T-cell (primary cell): ENCODE measurements at places on chromosomes 1 and 21.

DNA sequence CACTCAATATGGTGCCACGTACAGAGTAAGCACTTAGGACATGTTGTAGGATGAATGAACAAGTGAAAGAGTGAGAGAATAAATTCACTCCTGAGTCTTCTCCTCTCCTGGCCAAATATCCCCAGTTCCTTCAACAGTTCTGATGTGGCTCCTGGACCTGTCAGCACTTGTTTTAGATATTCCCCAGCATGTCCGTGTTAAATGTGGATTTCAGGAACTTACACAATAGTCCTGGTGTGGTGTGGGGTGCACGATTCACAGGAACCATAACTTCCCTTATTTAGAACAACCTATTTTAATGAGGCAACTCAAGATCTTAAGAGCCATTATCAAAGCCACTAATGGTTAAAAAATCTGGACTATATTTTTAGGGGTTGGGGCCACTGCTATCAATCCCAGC lies 39.0 kb upstream of the MYSM1 start:
- no peaks in the 10 kb centered on the region for H3K36me3 ChIP-seq
- no peak overlapping the region for H3K27ac ChIP-seq
- no peaks in the 10 kb centered on the region for H3K27me3 ChIP-seq

DNA sequence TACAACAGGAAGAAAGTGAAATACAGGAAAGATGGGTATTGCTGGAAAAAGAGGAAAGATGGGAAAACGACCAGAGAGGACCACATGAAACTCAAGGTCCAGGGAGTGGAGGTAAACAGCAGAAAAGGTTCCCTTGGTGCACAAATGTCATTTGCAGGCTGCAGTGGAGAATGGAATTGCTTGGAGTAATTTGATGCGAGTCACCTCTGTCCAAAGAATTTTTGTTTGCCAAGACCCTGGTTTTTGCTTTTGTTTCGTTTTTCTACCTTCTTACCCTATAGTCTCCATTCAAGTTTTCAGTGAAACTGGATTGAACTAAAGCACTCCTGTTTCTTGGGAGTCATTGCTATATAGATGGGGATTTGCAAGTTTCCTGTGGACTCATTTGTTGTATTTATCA lies 464.3 kb downstream of the CAMTA1 start:
- no peak for DNase-seq
- no peaks in the 10 kb centered on the region for H3K27me3 ChIP-seq
- H3K36me3 ChIP-seq, result no peaks in the 10 kb centered on the region
- no peak overlapping the region for H3K27ac ChIP-seq
- H3K4me3 ChIP-seq, result no peak overlapping the region

GRCh38 chr21:33937931-33938339 lies 22.3 kb upstream of the ATP5PO start:
- H3K4me3 ChIP-seq, result no peak overlapping the region
- peaks cover 38% of the 10 kb centered on the region for H3K4me1 ChIP-seq

GRCh38 chr1:37479255-37480124 lies 5.1 kb downstream of the ZC3H12A start:
- peaks cover 16% of the 10 kb centered on the region for H3K36me3 ChIP-seq
- H3K4me1 ChIP-seq, result peaks cover 65% of the 10 kb centered on the region

GRCh38 chr1:227900571-227901051 lies 47.1 kb downstream of the WNT9A start:
- no peaks in the 10 kb centered on the region for H3K36me3 ChIP-seq
- H3K27ac ChIP-seq, result no peak overlapping the region
- DNase-seq, result no peak
- H3K4me3 ChIP-seq, result no peak overlapping the region
- H3K4me1 ChIP-seq, result no peaks in the 10 kb centered on the region

DNA sequence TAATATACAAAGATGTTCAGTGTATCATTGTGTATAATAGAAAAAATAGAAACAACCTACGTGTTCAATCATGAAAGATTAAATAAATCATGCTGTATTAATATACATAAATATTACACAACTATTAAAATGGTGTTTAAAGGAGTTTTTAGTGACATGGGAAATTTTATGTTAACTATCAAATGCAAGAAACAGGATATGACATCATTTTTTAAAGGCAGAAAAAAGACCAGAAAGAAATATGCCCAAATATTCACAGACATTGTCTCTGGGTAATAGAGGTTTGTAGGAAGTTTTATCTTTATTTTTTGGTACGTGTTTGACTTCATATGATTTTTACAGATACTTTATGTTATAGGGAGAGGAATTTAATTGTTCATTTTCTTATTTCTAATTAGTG lies 34.0 kb downstream of the NPHS2 start:
- no peaks in the 10 kb centered on the region for H3K36me3 ChIP-seq
- no peak for DNase-seq
- H3K4me3 ChIP-seq, result no peak overlapping the region
- H3K27ac ChIP-seq, result no peak overlapping the region

GRCh38 chr1:85277802-85278201 lies 1.4 kb upstream of the BCL10 start:
- H3K36me3 ChIP-seq, result peaks cover 2% of the 10 kb centered on the region
- H3K27ac ChIP-seq, result no peak overlapping the region
- peaks cover 10% of the 10 kb centered on the region for H3K4me1 ChIP-seq

DNA sequence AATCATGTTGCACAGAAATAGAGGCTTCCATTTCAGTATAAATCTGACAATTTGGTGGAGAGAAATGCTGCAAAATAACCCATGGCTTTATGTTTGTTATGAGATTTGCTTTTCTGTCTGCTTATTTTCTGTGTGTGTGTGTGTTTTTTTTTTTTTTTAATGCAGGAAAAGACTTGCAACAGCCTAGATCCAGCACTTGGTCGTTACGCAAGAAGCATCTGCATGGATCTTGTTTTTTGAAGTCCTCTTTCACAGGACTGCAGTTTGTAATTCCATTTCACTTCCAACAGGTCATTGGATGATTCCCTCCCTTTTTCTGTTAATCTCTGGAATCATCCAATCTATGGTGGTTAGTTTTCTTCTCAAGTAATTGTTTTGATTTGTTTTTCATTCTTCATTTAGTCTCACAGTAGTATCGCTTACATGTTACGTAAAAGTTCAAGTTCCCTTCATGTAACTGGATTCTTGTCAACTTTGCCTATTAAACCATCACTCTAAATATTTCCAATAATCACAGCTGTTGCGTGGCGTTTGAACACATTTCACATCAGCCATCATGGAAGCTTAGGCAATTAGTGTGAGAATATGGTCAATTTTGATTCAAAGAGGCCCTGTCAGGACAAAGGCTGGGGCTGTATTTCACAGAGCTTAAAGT lies 312.9 kb downstream of the NFIA start:
- no peak overlapping the region for H3K4me3 ChIP-seq
- no peak overlapping the region for H3K27ac ChIP-seq
- no peak for DNase-seq
- no peaks in the 10 kb centered on the region for H3K27me3 ChIP-seq
- no peaks in the 10 kb centered on the region for H3K36me3 ChIP-seq

DNA sequence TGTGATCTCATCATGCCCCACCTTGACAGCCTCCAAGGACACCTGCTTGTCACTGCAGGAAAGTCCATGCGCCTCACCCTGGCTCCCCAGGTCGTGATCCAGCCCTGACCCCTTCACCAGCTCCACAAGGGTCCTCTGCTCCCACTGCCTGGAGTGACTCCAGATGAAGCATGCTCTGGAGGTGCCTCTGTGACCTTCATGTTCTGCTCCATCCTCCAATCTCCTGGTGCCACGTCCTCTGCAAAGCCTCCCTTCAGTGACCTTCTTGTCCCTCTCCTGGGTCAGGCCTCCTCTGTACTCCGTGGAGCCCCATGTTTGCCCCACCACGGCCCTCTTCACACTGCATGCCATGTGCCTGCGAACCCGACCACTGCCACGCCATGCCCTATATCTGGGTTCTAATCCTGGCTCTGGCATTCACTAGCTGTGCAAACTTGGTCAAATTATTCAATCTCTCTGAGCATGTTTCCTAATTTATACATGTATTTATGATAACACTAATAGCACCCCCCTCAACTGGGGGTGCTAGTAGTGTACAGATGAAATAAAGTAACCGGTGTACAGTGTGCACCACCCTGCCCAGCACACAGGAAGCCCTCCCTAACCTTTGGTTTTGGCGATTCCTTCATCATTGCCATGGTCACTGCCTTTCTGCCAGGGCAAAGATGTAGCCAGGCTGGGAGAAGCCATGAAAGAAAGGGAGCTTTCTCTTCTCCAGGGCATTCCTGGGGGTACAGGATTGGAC lies 77.4 kb downstream of the STUM start:
- peaks cover 15% of the 10 kb centered on the region for H3K27me3 ChIP-seq
- no peak overlapping the region for H3K27ac ChIP-seq
- no peaks in the 10 kb centered on the region for H3K36me3 ChIP-seq
- H3K4me1 ChIP-seq, result peaks cover 8% of the 10 kb centered on the region

GRCh38 chr1:155078469-155079209 lies at the start of gene EFNA3:
EFNA3 (plus strand) TSS chr1:155078837; CDS start chr1:155078942, 105 bp downstream.
- H3K27me3 ChIP-seq, result peaks cover 2% of the 10 kb centered on the region
- H3K4me3 ChIP-seq, result peak within 1 kb of the TSS; percentile 33
- peak; percentile 55 for DNase-seq
- peaks cover 64% of the 10 kb centered on the region for H3K4me1 ChIP-seq
- no peaks in the 10 kb centered on the region for H3K36me3 ChIP-seq

DNA sequence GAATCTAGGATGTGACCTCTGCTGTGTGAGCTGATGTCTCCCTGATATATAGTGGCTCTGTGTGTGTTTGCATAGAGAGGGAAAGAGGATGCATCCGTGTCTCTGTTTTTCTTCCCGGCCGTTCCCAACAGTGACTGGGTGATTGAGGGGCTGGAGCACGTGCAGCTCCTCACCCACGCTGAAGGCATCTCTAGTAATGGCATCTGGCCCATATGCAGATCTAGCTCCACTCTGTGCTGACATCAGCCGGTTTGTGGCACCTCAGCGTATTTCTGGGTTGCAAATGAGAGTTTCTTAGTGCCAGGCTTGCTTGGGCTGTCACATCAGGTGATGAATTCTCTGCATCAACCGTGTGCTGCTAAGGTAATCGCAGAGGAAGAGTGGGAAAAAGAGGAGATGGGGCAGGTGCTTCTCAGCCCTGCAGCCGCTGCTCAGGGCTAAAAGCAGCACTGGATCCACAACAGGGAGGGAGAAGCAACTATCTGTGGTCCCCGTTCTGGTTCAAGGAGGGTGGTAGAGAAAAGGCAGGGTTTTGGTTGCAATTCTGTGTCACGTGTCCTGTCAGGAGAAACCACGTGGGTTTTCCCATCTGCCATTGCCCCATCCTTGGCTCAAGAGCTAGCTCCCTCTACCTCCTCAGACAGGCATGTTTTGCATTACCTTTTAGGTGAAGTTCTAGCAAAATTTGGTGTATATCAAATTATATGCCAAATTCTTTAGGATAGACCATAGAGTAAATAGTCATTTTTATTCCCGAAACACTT lies 282.9 kb downstream of the PBX1 start:
- no peak for DNase-seq
- H3K4me3 ChIP-seq, result no peak overlapping the region
- no peaks in the 10 kb centered on the region for H3K27me3 ChIP-seq
- no peaks in the 10 kb centered on the region for H3K4me1 ChIP-seq
- no peaks in the 10 kb centered on the region for H3K36me3 ChIP-seq
- no peak overlapping the region for H3K27ac ChIP-seq

GRCh38 chr1:44119525-44119924 lies 904 bp downstream of the KLF17 start:
- no peak for DNase-seq
- H3K27me3 ChIP-seq, result peaks cover 2% of the 10 kb centered on the region
- no peak overlapping the region for H3K27ac ChIP-seq
- H3K36me3 ChIP-seq, result no peaks in the 10 kb centered on the region

DNA sequence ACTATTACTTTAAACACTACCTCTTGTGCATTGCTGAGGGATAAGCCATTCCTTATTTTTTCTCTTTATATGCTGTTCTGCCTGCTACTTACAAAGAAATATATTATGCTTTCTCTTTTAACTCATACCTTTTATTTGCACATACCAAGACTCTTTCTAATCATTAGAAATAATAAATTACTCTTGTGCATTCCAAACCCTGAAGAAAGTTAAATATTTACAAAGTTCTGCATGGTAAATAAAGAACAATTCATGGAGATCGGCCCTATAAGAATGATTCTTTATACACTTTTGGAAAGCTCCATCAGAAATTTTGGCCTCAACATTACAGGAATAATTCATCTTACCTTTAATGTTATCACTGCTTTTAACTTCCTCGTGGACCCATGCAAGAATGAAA lies 86.7 kb upstream of the PALMD start:
- no peaks in the 10 kb centered on the region for H3K4me1 ChIP-seq
- no peak overlapping the region for H3K27ac ChIP-seq
- no peaks in the 10 kb centered on the region for H3K36me3 ChIP-seq
- DNase-seq, result no peak
- H3K27me3 ChIP-seq, result no peaks in the 10 kb centered on the region

- no peaks in the 10 kb centered on the region for H3K36me3 ChIP-seq
- no peaks in the 10 kb centered on the region for H3K4me1 ChIP-seq
- H3K4me3 ChIP-seq, result no peak overlapping the region
These were observed 1.2 kb upstream of the KIRREL1 start for GRCh38 chr1:157992031-157992832.

DNA sequence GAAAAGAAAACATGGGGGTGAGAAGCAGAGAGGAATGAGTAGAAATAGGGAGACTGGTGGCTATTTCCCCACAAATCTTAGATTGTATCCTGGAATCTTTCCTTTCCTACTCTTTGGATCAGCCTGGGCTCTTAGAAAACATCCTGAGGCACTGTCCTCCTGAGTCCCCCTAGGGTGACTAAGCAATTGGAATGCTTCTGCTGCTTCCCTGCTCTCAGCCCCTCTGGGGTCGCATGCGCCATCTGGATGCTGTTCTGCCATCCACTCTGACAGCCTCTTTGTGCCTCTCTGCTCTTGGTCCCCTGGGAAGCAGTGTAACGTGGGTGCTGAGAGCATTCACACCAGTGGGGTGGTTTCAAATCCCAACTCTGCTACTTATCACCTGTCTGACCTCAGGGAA lies 443.0 kb downstream of the SIPA1L2 start:
- no peak overlapping the region for H3K4me3 ChIP-seq
- no peak overlapping the region for H3K27ac ChIP-seq

GRCh38 chr1:173062150-173062938 lies 11.6 kb upstream of the TNFSF18 start:
- no peaks in the 10 kb centered on the region for H3K4me1 ChIP-seq
- H3K36me3 ChIP-seq, result no peaks in the 10 kb centered on the region
- no peak overlapping the region for H3K27ac ChIP-seq
- H3K4me3 ChIP-seq, result no peak overlapping the region
- DNase-seq, result no peak

GRCh38 chr1:44220001-44220751 lies 6.9 kb downstream of the DMAP1 start:
- H3K36me3 ChIP-seq, result peaks cover 63% of the 10 kb centered on the region
- no peak overlapping the region for H3K27ac ChIP-seq
- H3K4me3 ChIP-seq, result no peak overlapping the region
- H3K27me3 ChIP-seq, result no peaks in the 10 kb centered on the region
